ENCODE measurements at places on chromosomes 16 and 17. TPM values are rescaled to one million over a fixed set of nuclear protein-coding genes. Genes with fewer than 3 reads are reported as not detected.

Gene SPIRE2
- 3.0 TPM for total RNA-seq

Gene RETREG3
- 134 TPM for total RNA-seq

Gene TMIGD1
- not detected for total RNA-seq

Gene SEPTIN12
- total RNA-seq = not detected

Gene HMOX2
- 72.4 TPM for total RNA-seq

Gene DHRS7C
- not detected for total RNA-seq

Gene NRN1L
- total RNA-seq = 5.9 TPM

Gene ACSM2A
- not detected for total RNA-seq

Gene METTL22
- 42.9 TPM for total RNA-seq

Gene SERPINF2
- 1.3 TPM for total RNA-seq

Gene TNFRSF17
- total RNA-seq = not detected

Gene MFSD6L
- not detected for total RNA-seq

Gene CLEC3A
- total RNA-seq = not detected

Gene SULT1A3
- 42.5 TPM for total RNA-seq

Gene MT1F
- 12.9 TPM for total RNA-seq

Gene PEMT
- total RNA-seq = 11.6 TPM

Gene OSGIN1
- total RNA-seq = 1.1 TPM

Gene NLRC3
- total RNA-seq = 111 TPM

Gene EPOP
- 0.25 TPM for total RNA-seq

Gene SGF29
- 67.5 TPM for total RNA-seq

Gene KRTAP1-5
- not detected for total RNA-seq

Gene TBC1D26
- 0.19 TPM for total RNA-seq

Gene ITGAE
- 17.2 TPM for total RNA-seq

Gene NATD1
- 13.5 TPM for total RNA-seq

Gene DRC7
- total RNA-seq = not detected

Gene CDRT15L2
- total RNA-seq = not detected

Gene KRT28
- total RNA-seq = not detected

Gene ASB16
- total RNA-seq = not detected

Gene CORO6
- 2.2 TPM for total RNA-seq

Gene IGSF6
- 3.9 TPM for total RNA-seq

Gene CHMP1A
- 88.9 TPM for total RNA-seq

Gene MYCBPAP
- total RNA-seq = 5.3 TPM

Gene CCDC154
- total RNA-seq = 12.1 TPM

Gene STH
- total RNA-seq = not detected

Gene PRR35
- total RNA-seq = not detected

All from CD4-positive, alpha-beta memory T cell (primary cell).